ENCODE measurements at places on chromosomes 3 and 15. TPM values are rescaled to one million over a fixed set of nuclear protein-coding genes. Genes with fewer than 3 reads are reported as not detected.

Gene WDR93
- total RNA-seq = not detected

Gene CDC25A
- 0.77 TPM for total RNA-seq

Gene CFAP100
- total RNA-seq = not detected

Gene COL6A6
- total RNA-seq = 1.6 TPM

Gene KLHL40
- 0.12 TPM for total RNA-seq

Gene DNAH12
- 0.02 TPM for total RNA-seq

Gene CHRNA7
- total RNA-seq = 0.55 TPM

Gene SPINK8
- not detected for total RNA-seq

Gene SI
- not detected for total RNA-seq

Gene NRG4
- not detected for total RNA-seq

Gene CRYGS
- 0.55 TPM for total RNA-seq

Gene TMEM207
- total RNA-seq = not detected

Gene ZKSCAN7
- 1.8 TPM for total RNA-seq

Gene BSN
- total RNA-seq = 0.30 TPM

Gene CD200R1
- 0.87 TPM for total RNA-seq

Gene ZBTB20
- total RNA-seq = 57.5 TPM

Gene SNRK
- total RNA-seq = 23.6 TPM

Gene TEX9
- total RNA-seq = 0.40 TPM
